ENCODE measurements at places on chromosomes 7 and 10.

DNA sequence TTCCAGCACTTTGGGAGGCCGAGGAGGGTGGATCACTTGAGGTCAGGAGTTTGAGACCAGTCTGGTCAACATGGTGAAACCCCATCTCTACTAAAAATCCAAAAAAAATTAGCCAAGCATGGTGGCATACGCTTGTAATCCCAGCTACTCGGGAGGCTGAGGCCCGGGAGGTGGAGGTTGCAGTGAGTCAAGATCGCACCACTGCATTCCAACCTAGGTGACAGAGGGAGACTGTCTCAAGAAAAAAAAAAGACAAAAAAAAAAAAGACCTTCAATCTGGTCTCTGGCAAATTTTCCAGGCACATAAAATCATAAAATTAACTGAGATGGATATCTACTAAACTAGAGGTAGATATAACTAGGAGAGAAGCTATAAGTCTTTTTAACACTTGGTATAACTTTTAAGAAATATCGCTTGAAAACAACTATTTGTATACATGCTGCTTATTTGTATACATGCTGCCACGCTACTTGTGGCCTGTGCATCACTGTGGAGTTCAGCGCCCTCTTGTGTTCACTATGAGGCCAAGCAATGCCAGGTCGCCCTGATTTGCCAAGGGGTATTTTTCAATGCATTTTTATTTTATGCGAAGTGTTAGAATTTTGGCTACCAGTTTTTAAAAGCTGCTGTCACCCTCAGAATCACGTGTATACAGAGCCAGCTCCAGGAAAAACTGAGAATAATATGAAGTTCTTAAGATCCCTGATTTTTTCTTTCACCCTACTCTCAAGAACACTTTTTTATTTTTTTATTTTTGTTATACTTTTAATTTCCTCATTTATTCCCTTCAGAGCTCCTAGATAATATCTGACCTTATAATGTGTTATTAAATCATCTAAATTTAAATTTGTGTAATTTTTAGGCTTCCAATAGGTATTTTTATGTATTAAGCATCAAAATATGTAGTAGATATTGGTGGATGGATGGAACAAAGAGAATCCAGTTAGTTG is 26.7 kb downstream of the CYCS start:
- peak; percentile 26 for DNase-seq

- no peak for DNase-seq
Observed at GRCh38 chr10:132131581-132132420, 54.9 kb upstream of the DPYSL4 start.

- no peak for DNase-seq
Observed at GRCh38 chr10:48245977-48246376, 28.5 kb downstream of the FRMPD2 start.

DNA sequence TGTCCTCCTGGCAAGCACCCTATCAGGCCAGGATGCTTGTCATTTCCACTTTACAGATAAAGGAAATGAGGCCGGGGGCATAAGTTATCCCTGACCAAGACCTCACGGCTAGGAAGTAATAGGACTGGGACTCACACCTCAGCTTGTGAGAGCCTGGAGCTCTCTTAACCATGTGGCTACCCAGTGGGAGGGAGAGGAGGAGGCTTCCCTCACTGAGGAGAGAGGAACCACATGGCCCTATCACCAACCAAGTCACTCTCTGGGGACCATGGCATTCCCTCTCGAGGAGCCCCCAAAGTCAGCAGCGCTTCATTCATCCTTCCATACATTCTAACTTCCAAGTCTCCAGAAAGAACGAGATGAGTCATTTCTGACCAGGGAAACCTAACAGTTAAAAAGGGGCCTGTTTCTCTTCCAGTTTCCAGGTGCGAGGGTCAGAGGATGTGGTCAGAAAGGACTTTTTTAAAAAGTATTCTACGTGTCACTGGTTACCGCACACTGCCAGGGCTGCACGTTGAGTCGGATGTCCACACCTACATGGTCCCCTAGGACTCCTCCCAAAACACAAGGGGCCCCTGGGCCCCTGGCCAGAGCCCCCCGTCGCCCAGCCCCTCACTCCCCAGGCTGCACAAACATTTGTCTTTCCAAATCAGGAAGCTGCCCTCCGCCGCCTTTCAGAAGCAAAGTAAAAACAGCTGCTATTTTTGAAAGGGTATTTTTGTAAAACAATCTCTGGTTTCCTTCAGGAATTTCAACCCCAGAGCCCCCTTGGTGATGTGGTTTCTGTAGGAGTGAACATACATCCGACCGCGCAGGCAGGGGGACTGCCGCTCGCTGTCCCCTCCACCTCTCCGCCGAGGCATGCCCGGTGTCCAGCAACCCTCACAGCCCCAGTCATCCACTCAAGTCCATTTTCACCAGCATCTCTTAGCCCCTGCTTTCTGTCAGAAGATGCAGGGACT is 128.2 kb upstream of the CHST15 start:
- no peak for DNase-seq

DNA sequence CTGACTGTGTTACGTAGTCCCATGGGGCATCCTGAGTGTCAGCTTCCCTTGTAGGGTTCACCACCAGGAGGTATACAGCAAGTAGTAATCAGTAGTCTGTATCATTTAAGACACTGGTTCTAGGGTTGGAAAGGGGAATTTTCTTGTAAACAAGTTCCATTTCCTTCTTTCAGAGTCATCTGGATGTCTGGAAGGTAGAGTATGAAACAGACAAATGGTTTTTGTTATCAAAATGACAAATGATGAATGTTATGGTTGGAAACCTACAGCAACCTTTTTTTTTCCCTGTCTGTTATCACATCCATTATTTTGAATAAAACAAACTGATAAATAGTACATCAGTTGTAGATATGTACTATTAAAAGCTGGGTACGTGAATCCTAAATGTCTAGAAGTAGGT is 19.1 kb downstream of the SEMA3A start:
- DNase-seq, result no peak

GRCh38 chr10:96450529-96451207 is 63.1 kb downstream of the TLL2 start:
- DNase-seq, result no peak

GRCh38 chr10:33655165-33655815 is 320.8 kb upstream of the NRP1 start:
- DNase-seq, result no peak

- DNase-seq, result no peak
Observed at GRCh38 chr10:71836596-71836974, 14.5 kb downstream of the PSAP start.

- no peak for DNase-seq
Observed at GRCh38 chr10:124042656-124043309, 50.6 kb downstream of the CHST15 start.

GRCh38 chr7:37420946-37421695 is 27.5 kb downstream of the ELMO1 start:
- no peak for DNase-seq

- DNase-seq, result no peak
Observed at GRCh38 chr7:101817471-101818286, at the start of gene CUX1. TSS of gene CUX1 (plus strand) at chr7:101817626. CDS start at chr7:101817640, 14 bp downstream.
